Umbilical cord (tissue), 2 donors: ENCODE measurements at places on chromosomes 1 and 21.

GRCh38 chr1:156056326-156056849, 1.8 kb downstream of the LAMTOR2 start:
- no peak for DNase-seq

- DNase-seq: no peak
Observed at GRCh38 chr1:153350321-153350957, 1.8 kb upstream of the PGLYRP4 start.

GRCh38 chr1:76314730-76315129, 240.2 kb downstream of the ST6GALNAC3 start:
- DNase-seq: no peak

GRCh38 chr1:40338745-40339419, 21.8 kb upstream of the COL9A2 start:
- peak; percentile 81 for DNase-seq

GRCh38 chr1:203177470-203178039, 1.9 kb upstream of the MYBPH start:
- DNase-seq: no peak

GRCh38 chr21:39187141-39187540, 3.9 kb upstream of the PSMG1 start:
- no peak for DNase-seq

DNA sequence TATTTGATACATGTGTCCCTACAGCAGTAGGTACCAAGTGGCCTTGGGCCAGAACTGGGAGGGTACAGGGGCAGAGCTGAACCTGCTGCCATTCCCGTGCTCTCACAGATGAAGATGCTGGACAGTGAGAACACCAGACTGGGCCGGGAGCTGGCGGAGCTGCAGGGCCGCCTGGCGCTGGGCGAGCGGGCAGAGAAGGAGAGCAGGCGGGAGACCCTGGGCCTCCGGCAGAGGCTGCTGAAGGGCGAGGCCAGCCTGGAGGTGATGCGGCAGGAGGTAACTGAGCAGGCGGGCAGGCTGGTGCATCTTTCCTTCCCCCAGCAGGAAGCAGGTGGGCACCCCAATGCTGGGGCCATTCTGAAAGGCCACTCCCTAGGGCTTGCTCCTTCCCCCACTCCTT, 21.9 kb downstream of the MFAP2 start:
- DNase-seq: no peak

GRCh38 chr21:26506956-26507355, 66.1 kb downstream of the CYYR1 start:
- DNase-seq: peak; percentile 84

- DNase-seq: peak; percentile 17
Observed at GRCh38 chr1:36400825-36401601, 3.3 kb upstream of the LSM10 start.

DNA sequence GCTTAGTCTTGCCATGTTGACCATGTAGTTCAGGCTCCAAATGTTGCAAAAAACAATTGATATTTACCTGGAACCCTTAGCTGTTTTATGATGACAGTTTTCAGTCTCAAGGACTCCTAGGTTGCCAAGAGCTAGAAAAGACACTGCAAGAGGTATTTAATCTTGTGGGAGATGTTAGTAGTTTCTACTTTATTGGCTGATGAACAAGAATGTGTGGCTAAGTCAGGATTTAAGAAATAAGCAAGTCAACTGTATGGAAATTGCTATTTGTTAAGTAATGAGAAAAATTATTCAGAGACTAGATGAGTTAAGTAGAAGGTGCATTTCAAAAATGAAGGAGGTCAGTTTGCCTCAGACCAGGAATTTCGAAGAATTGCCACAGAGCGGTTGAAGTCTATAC, 639.7 kb upstream of the USP24 start:
- peak; percentile 61 for DNase-seq

DNA sequence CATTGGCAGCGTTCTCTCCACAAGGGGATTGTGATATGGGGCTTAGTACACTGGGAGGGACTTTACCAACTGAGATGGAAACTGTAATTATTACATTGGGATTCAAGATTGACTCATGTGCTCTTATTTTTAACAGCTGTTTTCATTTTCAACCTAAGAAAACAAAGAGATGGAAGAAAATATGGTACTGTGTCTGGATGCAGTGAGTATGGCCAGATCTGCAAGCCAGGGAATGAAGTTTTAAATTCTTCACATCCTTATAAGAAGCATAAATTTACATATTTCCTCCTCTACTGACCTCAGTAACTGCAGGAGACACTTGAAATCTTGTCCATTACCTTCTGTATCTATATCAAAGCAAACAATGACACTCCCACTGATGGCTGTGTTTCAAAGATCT, 81.5 kb upstream of the EDEM3 start:
- no peak for DNase-seq

DNA sequence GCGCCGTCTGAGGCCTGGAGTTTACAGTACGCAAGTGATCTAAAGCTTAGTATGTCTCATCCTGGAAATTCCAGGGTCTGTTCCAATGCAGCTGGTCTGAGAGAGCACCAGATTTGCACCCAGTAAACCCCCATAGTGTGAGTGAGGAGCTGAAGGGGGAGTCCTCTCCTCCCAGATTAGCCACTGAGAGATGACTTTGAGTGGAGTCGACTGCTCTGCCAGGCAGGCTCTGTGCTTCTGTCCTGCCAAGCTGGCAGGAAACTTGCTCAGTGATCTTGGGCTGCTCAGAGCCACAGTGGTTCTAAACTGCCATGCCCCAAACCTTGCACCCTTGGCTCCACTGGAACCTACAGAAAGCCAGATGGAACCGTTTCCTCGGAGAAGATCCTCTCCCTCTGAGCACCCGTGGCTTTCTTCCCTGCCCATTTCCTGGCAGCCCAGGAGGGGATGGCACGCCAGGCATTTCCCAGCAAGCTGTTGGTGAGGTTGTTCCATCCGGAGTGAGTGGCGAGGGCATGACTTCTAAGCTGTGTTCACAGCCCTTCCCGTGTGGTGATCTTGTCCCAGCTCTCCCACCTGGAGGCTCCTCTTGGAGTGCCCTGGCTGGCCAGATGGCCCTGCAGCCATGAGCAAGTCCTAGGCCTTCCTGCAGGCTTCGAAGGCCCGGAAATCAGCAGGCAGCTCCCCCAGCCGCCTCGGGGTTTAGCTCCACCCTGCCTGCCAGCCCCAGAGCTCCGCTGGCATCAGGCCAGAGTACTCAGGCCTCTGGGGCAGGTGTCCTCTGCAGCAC, 125.9 kb upstream of the VAMP3 start:
- DNase-seq: peak; percentile 86

GRCh38 chr1:39777306-39777705, 6.2 kb upstream of the OXCT2 start:
- DNase-seq: no peak

- DNase-seq: no peak
Observed at GRCh38 chr1:95371666-95372282, 137.8 kb downstream of the RWDD3 start.

DNA sequence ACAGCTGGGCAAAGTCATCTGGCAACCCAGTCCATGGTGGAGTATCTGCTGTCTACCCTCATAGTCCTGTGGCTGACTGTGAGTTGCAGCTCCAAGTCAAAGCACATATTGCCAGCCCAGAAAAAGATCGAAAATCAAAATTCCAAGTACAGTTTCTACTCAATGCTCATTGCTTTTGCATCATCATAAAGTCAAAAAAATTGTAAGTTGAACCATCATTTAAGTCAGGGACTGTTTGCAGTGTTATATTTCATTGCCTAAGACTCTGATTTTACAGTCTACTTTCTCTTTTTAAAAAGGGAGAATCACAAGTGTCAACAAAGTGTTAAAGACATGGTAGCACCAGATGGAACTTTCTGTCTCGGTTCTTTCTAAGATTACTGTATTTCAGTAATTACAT, 22.7 kb upstream of the MAN1C1 start:
- DNase-seq: no peak

- no peak for DNase-seq
Observed at GRCh38 chr1:4367230-4367777, 287.1 kb upstream of the AJAP1 start.

DNA sequence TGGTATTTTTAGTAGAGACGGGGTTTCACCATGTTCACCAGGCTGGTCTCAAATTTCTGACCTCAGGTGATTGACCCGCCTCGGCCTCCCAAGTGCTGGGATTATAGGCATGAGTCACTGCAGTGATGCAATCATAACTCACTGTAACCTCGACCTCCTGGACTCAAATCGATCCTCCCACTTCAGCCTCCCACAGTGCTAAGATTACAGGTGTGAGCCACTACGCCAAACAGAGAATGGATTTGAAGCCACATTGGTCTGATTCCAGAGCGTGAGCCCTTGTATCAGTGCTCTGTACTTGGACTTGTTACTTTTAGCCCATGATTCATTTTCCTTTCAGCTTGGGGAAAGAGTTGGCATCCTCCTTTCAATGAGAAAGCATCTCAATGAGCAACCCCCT, 14.9 kb upstream of the ZNF683 start:
- no peak for DNase-seq

DNA sequence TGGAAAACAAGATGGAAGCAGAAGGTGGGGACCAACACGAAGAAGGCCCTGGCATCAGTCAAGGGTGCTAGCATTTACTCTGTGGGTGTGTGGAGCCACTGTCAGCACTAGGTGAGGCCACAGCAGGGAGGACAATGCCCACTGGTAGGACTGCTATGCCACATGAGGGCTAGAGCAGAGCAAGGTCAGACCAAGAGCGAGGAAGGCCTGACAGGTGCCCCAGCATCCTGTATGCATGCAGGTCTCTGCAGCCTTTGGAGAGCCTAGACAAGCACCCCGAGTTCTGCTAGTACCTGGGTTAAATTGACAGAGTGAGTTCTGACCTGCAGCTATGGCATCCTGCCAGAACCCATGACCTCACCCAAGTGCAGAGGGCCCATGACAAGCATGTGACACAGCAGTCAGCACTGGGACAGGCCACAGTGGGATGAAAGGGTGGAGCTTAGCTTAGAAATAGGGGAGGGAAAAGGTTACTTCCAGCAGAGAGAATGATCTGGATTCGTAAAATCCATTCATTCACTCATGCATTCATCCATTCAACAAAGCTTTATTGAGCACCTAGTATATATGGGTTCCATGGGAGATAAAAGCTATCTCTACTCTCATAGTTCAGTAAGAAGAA, 9.0 kb upstream of the CSF1 start:
- DNase-seq: no peak

DNA sequence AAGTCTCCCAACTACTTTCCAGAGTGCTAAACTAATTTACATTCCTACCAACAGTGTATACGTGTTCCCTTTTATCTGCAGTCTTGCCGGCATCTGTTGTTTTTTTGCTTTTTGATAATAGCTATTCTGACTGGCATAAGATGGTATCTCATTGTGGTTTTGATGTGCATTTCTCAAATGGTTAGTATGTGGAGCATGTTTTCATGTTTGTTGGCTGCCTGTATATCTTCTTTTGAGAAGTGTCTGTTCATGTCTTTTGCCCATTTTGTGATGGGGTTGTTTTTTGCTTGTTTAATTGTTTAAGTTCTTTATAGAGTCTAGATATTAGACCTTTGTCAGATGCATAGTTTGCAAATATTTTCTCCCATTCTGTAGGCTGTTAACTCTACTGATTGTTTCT, 46.6 kb downstream of the MAST2 start:
- no peak for DNase-seq

DNA sequence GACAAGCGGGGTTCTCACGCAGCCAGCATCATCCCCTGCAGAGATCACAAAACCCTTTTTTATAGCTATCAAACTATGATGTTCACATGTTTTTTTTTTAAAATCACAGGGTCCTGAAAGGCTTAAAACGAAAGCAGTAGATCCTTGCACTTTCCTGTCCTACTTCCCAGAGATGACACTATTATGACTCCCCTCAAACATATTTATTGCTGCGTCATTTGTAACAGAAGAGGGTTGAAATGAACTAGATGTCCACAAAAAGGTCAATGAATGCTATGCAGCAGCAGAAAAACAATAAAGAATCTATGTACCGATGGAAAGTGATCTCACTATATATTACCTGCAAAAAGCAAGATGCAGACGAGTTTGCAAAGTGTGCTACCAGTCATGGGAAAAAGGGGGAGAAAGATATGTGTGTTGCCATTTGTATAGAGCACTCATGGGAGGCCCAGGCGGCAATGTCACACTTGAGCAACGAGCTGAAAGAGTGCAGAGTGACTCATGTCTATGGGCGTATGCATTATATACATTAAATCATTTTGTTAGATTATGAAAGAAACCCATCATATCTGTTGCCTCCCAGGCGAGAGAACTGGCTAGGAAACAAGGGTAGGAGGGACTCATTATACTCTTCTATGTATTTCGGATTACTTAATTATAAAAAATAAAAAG, 68.9 kb upstream of the PARP1 start:
- DNase-seq: no peak

DNA sequence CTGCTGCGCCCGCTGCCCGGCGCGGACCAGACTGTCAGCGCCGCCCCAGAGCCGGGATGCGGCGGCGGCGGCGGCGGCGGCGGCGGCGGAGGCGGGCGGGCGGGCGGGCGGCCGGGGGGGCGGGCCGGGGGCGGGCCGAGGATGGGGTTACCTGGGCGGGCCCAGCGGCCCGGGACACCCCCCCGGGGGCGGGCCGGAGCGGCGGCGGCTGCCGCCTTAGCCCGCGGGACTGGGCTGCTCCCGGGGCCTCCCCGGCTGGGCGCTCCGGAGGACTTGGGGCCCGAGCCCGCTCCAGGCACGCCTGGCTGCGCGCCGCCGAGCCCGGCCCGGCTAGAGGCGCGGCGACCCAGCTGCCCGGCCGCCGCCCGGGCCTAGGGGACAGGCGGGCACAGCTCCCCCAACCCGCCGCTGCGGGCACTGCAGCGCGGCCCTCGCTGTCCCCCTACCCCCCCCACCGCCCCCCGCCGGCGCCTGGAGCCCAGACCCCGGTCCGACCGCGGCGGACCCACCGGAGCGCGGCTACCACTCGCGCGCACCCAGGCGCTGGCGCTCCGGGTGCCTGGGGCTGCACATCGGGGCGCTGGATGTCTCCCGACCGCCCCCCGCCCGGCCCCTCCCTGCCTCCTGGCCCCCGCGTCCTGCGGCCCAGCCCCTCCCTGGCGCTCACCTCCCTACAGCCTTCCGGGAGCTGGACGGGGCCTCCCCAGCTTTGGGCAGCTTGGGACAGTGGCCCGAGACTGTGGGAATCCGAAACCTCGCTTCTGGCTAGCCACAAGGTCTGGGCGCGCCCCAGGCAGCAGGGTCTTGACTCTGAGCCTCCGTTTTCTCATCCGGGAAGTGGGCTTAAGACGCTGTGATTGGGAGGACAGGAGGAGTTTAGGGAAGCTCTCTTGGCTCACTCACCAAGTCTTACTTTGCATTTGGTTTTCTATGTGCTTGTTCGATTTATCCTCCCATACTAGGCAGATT, at the start of gene WNT4:
Gene WNT4 (minus strand): TSS at position 33 of the 969 bp plus-strand sequence. CDS start 175 bp downstream, outside the sequence.
- DNase-seq: peak; percentile 45

- no peak for DNase-seq
Observed at GRCh38 chr1:154623358-154623757, 15.4 kb upstream of the ADAR start.

DNA sequence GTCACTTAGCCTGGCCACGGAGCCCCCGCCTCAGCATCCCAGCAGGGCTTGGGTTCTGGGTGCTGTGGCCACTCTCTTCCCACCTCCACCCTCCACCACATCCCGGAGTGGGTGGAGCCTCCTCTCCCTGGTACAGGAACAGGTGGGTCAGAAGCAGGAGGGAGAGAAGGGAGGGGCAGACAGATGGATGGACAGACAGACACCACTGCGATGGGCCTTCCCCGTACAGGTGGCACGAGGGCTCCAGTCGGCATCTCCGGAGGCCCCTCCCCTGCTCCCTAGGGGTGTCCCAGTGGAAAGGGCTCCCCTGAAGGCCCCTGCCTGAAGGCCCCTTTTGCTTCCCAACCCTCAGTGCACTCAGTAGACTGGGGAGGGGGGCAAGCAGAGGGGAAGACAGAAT, 96.9 kb upstream of the TARDBP start:
- no peak for DNase-seq
